ENCODE measurements at places on chromosomes 12 and 14.
A peak's percentile ranks its signal among the peaks of the same experiment; 100 is the strongest.

DNA sequence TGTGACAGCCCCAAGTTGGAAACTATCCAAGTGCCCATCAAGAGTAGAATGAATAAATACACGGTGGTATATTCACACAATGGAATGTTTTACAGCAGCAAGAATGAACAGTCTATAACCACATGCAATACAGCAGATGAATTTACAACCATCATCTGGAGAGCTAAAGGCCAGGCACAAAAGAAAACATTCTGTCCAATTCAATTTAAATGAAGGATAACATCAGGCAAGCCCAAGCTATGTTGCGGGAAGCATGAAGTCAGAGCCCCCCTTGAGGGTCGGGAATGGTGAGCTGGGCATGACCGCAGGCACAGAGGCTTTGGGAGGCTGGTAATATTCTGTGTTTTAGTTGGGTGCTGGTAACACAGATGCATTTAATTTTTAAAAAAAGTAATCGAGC lies 76.0 kb downstream of the SYNE3 start:
- DNase-seq, result no peak

DNA sequence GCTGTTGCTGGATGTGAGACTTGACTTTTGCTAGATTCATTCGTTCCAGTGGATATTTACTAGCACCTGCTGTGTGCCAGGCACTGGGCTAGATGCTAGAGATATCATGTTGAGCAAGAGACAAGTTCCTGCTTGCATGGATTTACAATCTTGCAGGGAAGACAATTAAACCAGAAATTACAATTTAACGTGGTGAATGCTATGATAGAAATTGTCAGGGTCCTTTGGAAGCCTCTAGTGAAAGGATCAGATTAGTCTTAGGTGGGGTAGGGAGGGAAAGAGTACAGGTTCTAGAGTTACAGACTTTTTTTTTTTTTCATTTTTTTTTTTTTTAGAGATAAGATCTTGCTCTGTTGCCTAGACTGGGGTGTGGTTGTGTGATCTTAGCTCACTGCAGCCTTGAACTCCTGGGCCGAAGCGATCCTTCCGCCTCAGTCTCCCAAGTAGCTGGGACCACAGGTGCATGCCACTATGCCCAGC lies 36.7 kb downstream of the SPATS2 start:
- no peak for DNase-seq

GRCh38 chr14:23056956-23057756 lies at the start of gene CDH24:
Gene CDH24, minus strand, starts transcription at chr14:23057520. Its CDS starts 1,787 bp downstream, at chr14:23055733.
- DNase-seq, result peak; percentile 54

- DNase-seq, result no peak
Measured at GRCh38 chr12:50066402-50066801, 9.0 kb downstream of the ASIC1 start.

DNA sequence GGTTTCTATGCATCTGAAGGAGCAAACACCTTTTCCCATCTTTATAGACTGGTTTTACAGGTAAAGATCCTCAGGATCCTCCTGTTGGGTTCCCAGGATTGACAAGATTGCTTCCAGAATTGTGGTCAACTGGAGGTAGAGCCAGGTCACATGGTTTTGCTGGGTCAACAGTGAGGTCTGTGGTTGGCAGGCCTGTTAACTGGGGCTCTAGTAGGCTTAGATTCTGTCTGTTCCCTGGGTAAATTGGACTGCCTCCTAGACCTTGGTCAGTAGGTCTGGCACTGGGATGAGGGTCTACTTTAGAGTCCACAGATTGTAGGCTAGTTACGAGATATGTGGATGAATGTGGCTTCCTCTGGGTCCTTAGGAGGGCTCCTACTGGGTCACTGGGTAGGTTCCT lies 3.5 kb upstream of the PZP start:
- DNase-seq, result no peak

- DNase-seq, result no peak
Measured at GRCh38 chr12:2834581-2835491, at the start of gene NRIP2. Gene NRIP2, minus strand, starts transcription at chr12:2835035. Its CDS starts 52 bp downstream, at chr12:2834983.

DNA sequence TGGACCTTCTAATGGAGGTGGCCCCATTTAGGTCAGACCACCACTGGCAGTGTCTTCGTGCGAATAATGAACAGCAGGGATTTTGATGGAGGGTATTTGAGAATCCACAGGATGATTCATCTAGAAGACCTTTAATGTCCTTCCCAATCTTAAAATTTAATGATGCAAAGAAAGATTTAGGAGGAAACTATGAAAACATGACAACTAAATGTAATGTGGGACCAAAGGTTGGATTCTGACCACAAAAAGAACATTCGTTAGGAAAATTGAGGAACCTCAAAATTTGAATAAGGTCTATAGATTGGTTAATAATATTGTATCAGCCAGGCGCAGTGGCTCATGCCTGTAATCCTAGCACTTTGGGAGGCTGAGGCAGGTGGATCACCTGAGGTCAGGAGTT lies 78.2 kb upstream of the TMPO start:
- DNase-seq, result no peak

- DNase-seq, result no peak
Measured at GRCh38 chr14:76326918-76327689, 48.8 kb upstream of the ESRRB start.

DNA sequence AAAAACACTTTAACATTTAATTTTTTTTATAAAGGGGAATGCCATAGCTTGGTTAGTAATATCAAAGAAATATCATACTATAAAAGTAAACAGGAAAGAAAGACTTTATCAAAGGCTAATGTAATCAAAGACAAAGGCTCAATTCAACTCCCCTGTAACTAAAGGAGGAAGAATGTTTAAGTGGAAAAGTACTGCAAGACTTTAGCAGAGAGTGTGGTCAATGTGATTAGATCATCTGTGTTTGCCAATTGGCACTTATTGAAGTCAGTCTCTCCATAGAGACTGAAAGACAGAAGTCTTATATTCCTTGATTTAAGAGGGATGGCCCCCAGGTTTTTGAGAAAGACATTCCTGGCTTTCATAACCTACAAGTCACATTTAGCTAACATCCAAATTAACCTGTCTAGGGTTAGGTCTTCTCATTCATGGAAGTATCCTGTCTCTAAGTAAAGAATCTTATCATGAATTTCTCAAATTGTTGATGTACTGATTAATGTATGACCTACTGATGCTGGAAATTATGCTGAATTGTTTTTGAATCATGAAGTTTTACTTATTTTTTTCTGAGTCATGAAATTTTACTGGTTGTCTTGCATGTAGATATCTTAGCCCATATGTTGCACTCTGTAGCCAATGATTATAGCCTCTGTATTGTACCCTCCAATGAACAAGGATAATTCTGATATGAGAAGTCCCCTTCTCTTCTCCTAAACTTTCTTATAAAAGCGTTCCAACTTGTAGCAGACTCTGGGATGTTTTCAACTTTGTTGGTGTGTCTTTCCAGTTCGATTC lies 65.4 kb downstream of the ATXN7L3B start:
- no peak for DNase-seq

GRCh38 chr14:59018978-59019377 lies 169.5 kb upstream of the DAAM1 start:
- no peak for DNase-seq

DNA sequence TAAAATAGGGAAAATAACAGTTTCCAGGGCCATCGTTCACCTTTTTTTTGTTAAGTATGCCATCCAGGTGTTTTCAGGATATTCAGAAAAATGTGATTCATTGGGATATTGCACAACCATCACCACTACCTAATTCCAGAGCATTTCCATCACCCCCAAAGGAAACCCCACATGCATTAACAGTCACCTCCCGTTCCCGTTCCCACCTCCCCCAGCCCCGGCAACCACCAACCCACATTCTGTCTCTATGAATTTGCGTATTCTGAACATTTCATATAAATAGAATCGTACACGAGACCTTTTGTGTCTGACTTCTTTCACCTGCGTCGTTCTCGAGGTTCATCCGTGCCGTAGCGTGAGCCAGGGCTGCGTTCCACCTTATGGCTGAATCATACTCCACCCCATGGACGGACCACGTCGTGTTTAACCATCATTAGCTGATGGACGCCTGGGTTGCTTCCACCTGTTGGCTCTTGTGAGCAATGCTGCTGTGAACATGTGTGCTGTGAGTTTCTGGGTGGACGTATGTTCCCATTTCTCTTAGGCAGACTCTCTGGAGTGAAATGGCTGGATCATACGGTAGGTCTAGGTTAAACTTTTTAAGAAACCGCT lies 51.0 kb upstream of the NCOR2 start:
- DNase-seq, result no peak

GRCh38 chr12:15716581-15716980 lies 72.6 kb downstream of the EPS8 start:
- DNase-seq, result no peak

- DNase-seq, result peak; percentile 64
Measured at GRCh38 chr14:35814371-35815005, 5.4 kb upstream of the RALGAPA1 start.

All from CD4-positive, CD25-positive, alpha-beta regulatory T cell (primary cell).